ENCODE measurements at places on chromosomes 7 and 10.

DNA sequence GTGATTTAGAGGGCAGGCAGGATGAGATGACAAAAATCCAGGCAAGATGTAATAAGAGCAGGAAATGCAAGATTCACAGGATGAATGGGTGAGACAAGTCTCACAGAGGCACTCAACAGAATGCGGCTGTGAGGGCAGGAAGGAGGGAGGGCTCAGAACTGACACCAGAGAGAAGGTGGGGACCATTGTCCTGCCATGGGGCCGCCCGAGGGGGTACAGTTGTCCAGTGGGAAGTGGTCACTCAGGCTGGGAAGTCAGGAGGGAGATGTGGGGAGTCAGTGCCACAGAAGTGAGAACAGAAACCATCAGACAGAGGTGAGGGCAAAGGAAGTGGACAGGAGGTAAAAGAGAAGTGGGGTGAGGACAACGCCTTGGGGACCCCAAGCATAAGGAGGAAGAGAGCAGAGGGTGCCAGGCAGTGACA lies 8.9 kb downstream of the HIP1 start:
- DNase-seq: no peak

DNA sequence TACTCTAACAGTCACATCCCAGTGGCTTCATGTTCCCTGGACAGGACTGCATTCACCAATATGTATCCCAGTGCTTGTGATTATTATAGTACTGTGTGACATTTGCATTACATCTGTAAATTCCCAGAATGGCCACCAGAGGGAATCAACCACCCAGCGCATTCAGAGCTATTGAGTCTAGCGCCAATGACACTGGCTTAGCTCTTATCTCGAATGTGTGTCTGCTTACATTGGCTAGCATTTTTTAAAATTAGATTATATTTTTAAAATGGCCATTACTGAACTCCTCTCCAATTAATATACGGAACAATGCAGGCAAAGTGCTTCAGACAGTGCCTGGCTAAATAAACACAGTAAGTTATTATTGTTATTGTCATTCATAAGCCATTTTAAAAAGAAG lies 36.3 kb downstream of the TRIL start:
- no peak for DNase-seq

DNA sequence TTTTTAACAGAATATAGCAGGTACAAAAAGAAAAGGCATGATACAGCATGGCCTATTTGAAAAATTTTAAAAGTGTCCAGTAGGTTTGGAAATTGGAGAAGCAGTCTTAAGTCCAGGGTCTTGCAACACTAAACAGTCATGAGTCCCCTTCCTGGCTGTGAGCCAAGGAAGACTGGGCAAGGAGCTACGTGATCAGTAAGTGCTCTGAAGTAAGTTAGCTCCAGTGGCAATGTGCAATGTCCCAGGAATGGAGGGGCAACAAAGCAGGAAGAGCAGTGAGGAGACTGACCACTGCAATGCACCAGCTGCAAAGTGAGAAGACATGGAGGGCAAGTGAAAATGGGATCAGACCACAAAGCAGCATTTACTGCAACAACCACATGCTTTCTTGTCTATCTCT lies 72.9 kb upstream of the GRID1 start:
- peak; percentile 22 for DNase-seq

DNA sequence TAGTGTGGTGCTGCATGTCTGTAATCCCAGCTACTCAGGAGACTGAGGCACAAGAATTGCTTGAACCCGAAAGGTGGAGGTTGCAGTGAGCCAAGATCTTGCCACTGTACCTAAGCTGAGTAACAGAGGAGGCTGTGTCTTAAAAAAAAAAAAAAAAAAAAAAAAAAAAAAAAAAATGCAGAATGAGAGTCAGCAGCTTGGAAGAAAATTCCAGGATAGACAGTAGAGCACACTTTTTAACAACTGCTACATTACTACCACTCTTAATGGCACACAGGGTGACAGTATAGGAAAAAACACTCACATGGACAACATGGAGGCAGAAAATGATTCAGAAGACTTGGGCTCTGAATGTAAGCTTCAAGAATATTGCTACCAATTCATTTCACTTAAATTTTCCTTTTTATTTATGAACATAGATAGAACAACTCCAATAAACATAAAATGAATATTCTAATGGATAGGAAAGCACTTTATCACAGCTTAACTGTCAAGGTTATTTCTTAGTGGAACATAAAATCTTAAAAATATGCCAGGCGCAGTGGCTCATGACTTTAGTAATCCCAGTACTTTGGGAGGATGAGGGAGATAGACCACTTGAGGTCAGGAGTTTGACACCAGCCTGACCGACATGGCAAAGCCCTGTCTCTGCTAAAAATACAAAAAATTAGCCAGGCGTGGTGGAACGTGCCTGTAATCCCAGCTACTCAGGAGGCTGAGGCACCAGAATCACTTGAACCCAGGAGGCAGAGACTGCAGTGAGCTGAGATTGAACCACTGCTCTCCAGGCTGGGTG lies 31.5 kb downstream of the CHCHD3 start:
- no peak for DNase-seq
